Activated CD8-positive, alpha-beta memory T cell treated with anti-CD3 and anti-CD28 coated beads, Interleukin-2, amount 10 ng/mL, durations not matched to agents 7 days and 5 days (primary cell): ENCODE measurements at places on chromosomes 6 and 20. TPM values are rescaled to one million over a fixed set of nuclear protein-coding genes. Genes with fewer than 3 reads are reported as not detected.

The EYA4 gene
- total RNA-seq = not detected

DNA sequence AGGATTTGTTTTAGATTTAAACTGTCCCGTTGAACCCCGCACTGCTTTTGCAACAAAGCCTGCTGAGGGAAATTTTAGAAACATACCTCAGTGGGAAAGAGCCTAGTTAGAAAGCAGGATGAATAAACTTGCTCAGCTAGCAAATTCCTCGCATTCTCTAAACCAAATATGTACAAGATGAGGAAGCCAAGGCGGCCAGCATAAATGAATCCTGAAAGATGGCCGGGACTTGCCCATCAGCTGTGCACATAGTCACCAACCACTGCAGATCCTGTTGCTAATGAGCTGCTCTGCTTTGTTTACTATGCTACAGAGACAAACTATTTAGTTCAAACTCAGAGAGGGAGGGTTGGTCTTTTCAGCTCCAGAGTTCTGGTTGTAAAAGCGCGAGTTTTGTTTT is 49.0 kb downstream of the TMEM170B start:
- no peaks in the 10 kb centered on the region for H3K4me1 ChIP-seq
- peaks cover 12% of the 10 kb centered on the region for H3K27me3 ChIP-seq
- DNase-seq = no peak
- no peak overlapping the region for H3K27ac ChIP-seq

DNA sequence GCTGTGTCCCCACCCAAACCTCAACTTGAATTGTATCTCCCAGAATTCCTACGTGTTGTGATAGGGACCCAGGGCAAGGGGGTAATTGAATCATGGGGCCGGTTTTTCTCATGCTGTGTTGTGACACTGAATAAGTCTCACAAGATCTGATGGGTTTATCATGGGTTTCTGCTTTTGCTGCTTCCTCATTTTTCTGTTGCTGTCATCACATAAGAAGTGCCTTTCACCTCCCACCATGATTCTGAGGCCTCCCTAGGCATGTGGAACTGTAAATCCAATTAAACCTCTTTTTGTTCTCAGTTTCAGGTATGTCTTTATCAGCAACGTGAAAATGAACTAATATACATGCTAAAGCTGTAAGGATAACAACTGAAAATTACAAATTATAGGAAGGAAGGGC is 88.3 kb downstream of the CDYL start:
- peaks cover 2% of the 10 kb centered on the region for H3K4me1 ChIP-seq
- peaks cover 34% of the 10 kb centered on the region for H3K36me3 ChIP-seq
- H3K27ac ChIP-seq = no peak overlapping the region
- DNase-seq = no peak

GRCh38 chr20:58891718-58892140 is 39.2 kb downstream of the GNAS start:
- no peaks in the 10 kb centered on the region for H3K27me3 ChIP-seq
- H3K27ac ChIP-seq = peak overlapping the region; percentile 98
- peaks cover 36% of the 10 kb centered on the region for H3K36me3 ChIP-seq

The HMGN4 gene
- total RNA-seq = 75.6 TPM

- peaks cover 39% of the 10 kb centered on the region for H3K4me1 ChIP-seq
- H3K4me3 ChIP-seq = peak overlapping the region; percentile 76
- H3K36me3 ChIP-seq = no peaks in the 10 kb centered on the region
- H3K27ac ChIP-seq = peak overlapping the region; percentile 94
- H3K27me3 ChIP-seq = peaks cover 2% of the 10 kb centered on the region
Observed at GRCh38 chr6:16836144-16836981, 75.1 kb upstream of the ATXN1 start.

GRCh38 chr6:40588480-40588879 is 1.3 kb upstream of the LRFN2 start:
- H3K4me3 ChIP-seq = no peak overlapping the region
- H3K27me3 ChIP-seq = peaks cover 75% of the 10 kb centered on the region
- H3K36me3 ChIP-seq = no peaks in the 10 kb centered on the region
- H3K4me1 ChIP-seq = peaks cover 14% of the 10 kb centered on the region
- no peak overlapping the region for H3K27ac ChIP-seq
